Activated CD8-positive, alpha-beta memory T cell treated with anti-CD3 and anti-CD28 coated beads for 24 hours (primary cell): ENCODE measurements at places on chromosomes 4 and X.

- no peak for DNase-seq
Observed at GRCh38 chr4:12679217-12679616, 804.9 kb downstream of the RAB28 start.

- DNase-seq, result no peak
Observed at GRCh38 chr4:26484516-26484915, 5.8 kb downstream of the CCKAR start.

GRCh38 chrX:154649503-154650220, 3.7 kb downstream of the CTAG2 start:
- DNase-seq, result no peak

- DNase-seq, result no peak
Observed at GRCh38 chr4:72207196-72207595, 175.4 kb downstream of the NPFFR2 start.
